Stimulated activated CD4-positive, alpha-beta T cell treated with anti-CD3 and anti-CD28 coated beads, Interleukin-12 subunit alpha, Interleukin-12 subunit beta, amount 100 ng/mL, for 4 hours (primary cell): ENCODE measurements at places on chromosomes 5 and 9.

GRCh38 chr9:75907329-75907728 lies 16.9 kb downstream of the PCSK5 start:
- no peak for DNase-seq

GRCh38 chr5:15752663-15753285 lies 252.8 kb downstream of the FBXL7 start:
- no peak for DNase-seq

DNA sequence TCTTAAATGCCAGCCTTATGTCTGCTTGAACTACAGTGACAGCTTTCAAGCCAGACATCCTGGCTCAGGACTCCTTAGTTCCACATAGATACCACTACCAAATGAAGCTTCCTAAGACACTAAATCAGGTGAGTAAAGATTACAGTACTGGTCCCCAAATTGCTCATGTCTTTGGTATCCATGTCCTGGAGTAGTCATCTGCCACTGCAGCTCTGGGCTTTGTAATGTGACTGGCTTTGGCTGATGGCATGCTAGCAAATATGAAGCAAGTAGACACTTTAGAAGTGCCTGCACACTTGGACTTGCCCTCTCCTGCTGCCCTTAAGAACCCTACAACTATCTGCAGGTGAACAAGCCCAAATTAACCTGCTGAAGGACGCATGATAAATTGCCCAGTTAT lies 334.9 kb downstream of the BNC2 start:
- DNase-seq: no peak

DNA sequence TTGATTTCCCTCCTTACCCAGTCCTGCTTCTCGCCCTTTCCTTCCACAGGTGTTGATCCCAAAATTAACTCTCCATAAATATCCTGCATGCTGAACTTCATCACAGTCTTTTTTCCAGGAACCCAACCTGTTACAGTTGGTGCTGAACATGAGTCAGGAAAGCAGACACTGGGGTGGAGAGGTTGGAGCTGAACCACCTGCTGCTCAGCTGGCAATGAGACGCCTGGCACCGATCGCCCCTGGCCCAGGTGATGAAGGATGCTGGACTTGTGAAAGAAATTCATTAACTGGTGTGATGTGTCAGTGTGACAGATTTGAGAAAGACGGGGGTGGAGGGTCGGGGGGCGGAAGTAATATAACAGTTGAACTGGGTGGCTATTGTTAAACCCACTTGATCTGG lies 30.6 kb downstream of the CPLX2 start:
- DNase-seq: no peak

DNA sequence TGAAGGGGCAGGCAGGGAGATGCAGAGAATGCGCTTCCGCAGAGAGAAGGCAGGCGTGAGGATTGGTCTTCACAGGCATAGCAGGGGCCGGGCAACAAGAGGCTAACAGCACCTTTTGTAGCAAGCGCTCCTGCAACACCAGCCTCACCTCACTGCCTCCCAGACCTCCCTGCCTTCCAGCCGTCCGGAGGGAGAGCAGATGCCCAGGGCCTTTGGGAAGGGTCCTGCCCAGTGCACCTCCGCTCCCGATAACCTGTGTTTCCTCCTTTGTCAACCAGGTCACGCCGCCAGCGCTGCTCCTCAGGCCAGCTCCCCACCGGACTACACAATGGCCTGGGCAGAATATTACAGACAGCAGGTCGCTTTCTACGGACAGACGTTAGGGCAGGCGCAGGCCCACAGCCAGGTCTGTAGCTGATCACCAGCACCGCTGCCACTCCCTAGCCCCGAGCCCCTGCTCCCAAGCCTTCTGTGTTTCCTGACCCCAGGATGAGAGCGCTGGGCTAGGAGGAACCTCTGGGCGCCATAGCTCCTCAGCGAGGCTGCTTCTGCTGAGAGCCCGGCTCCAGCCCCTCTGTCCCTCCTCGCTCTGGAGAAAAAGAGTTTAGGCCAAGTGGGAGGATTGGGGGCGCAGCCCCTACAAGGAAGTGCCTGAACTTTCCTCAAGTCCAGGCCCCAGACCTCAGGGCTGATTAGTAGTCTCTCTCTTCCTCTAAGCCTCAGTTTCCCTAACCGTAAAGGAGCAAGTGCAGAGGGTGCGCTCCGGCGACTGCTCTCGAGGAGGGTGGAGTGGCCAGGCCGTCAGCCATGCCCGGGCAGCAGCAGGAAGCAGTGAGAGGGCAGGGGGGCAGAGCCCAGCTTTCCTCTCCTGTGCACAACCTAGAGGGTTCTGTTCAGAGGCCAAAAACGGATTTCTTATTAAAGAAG lies 28.4 kb upstream of the PRDM12 start:
- no peak for DNase-seq

- DNase-seq: no peak
These were observed 75.1 kb upstream of the SLC25A51 start for GRCh38 chr9:37978983-37979382.

DNA sequence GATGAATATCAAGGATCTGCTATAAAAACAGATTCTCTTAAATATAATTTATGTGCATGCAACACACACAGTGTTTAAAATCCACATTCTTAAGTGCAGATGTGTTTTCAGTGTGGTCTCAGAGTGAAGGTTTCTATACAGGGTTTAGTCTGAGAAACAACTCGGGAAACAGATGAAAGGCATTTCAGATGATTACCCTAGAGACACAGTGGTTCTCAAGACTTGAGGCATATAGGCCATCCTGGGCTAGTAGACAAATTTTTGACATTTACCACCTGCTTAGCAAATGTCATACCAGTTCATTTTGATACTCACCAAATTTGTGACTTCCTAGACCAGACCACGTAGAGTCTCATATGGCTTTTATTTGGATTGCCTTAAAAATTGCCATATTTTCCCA lies 216.5 kb downstream of the ARL15 start:
- no peak for DNase-seq

GRCh38 chr5:10892911-10893215 lies 131.8 kb upstream of the DAP start:
- no peak for DNase-seq

GRCh38 chr5:101846496-101846895 lies 449.6 kb downstream of the SLCO4C1 start:
- no peak for DNase-seq

DNA sequence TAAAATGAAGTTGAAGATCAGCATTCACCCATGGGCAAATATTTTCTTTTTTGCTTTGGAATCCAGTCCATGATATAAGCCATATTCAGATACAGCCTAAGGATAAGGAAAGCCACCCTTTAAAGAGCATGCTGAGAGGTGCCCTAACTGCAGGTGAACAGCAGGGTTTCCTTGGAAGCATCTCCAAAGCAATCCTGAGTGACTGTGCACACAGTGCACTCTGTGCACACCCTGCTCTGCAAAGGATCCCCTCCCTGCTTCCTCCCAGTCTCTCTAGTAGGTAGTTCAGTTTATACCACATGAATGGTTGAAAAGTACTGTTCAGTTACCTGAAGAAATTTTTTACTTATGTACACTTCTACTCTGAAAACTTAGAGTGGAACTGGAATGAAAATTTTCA lies 491.4 kb downstream of the RASEF start:
- DNase-seq: no peak

- no peak for DNase-seq
These were observed 186.3 kb downstream of the NR3C1 start for GRCh38 chr5:143217065-143217803.

DNA sequence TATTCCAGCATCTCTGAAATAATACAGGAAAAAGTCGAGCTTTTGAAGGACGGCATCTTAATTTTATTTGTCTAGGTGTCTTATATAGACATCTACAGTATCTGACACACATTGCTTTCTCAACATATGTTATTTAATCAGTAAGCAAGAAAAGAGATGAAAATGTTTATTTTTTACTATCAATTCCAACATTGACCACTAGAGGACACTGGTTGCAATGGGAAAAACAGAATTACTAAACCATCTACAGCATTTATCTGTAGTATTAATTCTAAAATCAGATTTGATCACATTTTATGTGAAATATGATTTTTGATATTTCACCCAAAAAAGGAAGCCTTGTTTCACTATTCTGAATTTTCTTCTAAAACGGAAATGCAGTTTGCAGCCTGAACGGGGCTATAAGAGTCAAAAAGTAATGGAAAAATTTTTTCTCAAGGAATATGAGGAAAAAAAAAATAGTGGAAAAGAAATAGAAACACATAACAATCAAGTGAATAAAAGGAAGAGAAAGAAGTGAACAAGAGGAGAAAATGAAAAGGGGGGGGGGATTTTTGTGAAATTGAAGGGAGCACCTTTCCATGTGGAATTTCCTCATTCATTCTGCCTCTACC lies 98.6 kb downstream of the OSTF1 start:
- no peak for DNase-seq

GRCh38 chr5:41871852-41872251 lies 1.6 kb upstream of the OXCT1 start:
- DNase-seq: no peak

GRCh38 chr9:128702949-128703615 lies 779 bp downstream of the PKN3 start:
- peak; percentile 34 for DNase-seq

- no peak for DNase-seq
These were observed 39.4 kb downstream of the LAMC3 start for GRCh38 chr9:131048332-131048731.

DNA sequence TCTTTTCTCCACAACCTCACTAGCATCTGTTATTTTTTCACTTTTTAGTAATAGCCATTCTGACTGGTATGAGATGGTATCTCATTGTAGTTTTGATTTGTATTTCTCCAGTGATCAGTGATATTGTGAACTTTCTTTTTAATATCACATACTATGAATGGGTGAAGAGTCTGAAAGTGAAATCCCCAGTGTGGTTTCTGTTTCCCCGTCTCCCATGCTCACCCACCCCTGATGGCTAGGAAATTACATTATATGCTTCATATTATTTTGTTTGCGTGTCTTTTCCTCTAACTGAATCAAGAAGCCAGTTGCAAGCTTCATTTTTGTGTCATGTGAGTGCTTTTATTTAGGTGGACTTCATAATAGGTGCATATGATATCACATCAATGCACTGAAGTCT lies 171.1 kb downstream of the ARHGAP26 start:
- no peak for DNase-seq
